ENCODE measurements at places on chromosomes 3 and 15. TPM values are rescaled to one million over a fixed set of nuclear protein-coding genes. Genes with fewer than 3 reads are reported as not detected.

Gene NMNAT3
- total RNA-seq, result 0.84 TPM

Gene NIPA2
- 62.2 TPM for total RNA-seq

Gene CFAP91
- 0.50 TPM for total RNA-seq

Gene XCR1
- not detected for total RNA-seq

Gene ZKSCAN7
- total RNA-seq, result 5.2 TPM

Gene SERPINI1
- total RNA-seq, result 2.1 TPM

Gene LPCAT4
- total RNA-seq, result 10.8 TPM

Gene CRYGS
- 0.34 TPM for total RNA-seq

Gene ALDH1A2
- 0.84 TPM for total RNA-seq

Gene LARP6
- total RNA-seq, result 83.9 TPM

Gene CAND2
- 6.6 TPM for total RNA-seq

Gene CCDC13
- total RNA-seq, result 1.2 TPM

Gene CASR
- total RNA-seq, result not detected

Gene ACTRT3
- 3.7 TPM for total RNA-seq

Gene C3orf22
- not detected for total RNA-seq

Gene C2CD4B
- not detected for total RNA-seq

Measured in bronchus fibroblast of lung (primary cell).